ENCODE measurements at places on chromosomes 12 and 14.

DNA sequence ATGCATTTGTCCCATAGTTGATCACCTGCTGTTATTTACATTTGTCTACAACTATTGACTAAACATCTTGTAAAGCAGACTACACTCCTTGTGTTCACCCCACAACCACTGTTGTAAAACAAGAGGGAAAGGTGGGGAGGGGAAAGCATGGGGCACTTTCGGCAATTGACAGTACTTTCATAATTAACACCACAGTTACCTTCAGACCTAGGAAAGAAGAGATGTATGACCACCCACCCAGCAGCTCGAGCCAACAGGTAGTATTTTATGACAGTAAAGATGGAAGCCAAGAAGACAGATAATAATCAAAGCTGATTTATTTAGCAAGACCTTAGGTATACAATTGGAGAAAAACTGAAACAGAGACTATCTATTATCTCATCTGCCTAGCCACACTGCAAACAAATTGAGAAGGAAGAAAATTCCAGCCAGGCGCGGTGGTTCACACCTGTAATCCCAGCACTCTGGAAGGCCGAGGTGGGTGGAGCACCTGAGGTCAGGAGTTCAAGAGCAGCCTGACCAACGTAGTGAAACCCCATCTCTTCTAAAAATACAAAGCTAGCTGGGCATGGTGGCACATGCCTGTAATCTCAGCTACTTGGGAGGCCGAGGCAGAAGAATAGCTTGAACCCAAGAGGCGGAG lies 11.2 kb downstream of the HECTD4 start:
- no peak for DNase-seq

DNA sequence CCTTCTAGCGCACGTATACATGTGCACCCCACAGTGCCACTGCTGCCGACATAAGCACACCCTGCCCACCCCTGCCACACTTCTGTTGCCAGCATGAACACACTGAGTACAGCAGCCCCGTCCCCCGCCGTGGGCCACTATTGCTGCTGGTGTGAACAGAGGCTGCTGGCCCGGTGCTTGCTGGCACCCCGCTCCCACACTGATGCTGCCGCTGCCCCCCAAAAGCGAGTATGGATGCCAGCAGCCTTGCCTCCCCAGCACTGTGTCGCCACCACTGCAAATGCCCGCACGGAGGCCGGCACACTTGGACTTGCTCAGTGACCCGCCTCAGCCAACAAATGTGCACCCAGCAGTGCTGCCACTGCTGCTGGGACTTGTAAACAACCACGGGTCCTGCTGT lies 872.4 kb upstream of the ATXN7L3B start:
- no peak for DNase-seq

DNA sequence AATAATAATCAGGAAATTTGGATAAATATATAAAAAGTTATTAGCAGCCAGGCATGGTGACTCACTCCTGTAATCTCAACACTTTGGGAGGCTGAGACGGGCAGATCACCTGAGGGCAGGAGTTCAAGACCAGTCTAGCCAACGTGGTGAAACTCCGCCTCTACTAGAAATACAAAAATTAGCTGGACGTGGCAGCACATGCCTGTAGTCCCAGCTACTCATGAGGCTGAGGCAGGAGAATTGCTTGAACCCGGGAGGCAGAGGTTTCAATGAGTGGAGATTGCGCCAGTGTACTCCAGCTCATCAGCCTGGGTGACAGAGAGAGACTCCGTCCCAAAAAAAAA lies 64.5 kb downstream of the SYT1 start:
- DNase-seq, result no peak

- DNase-seq, result peak; percentile 21
Measured at GRCh38 chr12:12482959-12483358, 79.7 kb downstream of the DUSP16 start.

- peak; percentile 39 for DNase-seq
Measured at GRCh38 chr14:21455592-21455911, 371 bp downstream of the CHD8 start.

DNA sequence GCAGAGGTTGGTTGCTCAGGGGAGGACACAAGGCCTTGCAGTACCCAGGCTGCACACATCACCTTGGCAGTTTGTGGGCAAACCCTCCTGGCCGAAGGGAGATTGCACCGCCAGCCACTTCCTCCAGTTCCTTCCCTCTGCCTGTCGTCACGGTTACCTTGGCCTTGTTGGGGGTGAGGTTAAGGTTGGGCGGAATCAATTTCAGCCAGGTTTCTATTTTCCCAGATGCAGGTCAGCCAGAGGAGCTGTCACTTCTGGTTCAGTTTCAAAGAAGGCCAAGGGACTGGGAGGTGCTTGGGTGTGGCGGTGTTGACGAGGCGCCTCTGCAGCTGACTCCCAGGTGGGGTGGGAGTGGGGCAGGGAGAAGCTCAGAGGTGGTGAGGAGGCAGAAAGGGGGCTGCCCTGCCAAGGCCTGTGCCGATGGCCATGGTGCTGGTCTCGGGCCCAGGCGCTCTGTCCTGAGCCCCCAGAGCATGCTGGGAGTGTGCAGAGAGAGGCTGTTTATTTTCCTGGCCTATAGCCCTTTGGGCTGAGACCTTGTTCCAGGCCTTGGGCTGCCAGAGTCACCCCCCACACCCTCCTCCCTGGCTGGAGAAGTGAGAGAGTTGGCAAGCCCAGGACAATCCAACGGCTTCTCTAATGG lies 31.4 kb downstream of the JDP2 start:
- DNase-seq, result no peak

GRCh38 chr12:6312529-6313325 lies 2.2 kb downstream of the PLEKHG6 start:
- DNase-seq, result peak; percentile 72

DNA sequence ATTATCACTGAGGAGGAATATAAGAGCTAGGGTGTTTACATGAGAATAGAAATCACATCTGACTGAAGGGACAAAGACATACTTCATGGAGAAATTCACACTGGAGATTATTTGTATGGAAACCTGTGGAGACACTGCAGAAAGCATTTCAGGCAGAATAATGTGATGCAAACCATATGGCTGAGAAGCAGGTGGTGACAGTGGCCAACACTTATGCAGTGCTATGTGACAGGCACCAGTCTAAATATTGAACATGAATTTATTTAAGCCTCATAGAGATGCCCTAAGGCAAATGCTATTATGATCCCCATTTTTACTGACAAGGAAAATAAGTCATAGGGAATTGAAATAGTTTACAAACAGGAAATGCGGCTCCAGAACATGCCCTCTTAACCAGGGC lies 16.2 kb downstream of the ALG10B start:
- no peak for DNase-seq

GRCh38 chr12:132227782-132228475 lies 83.7 kb downstream of the NOC4L start:
- no peak for DNase-seq

- DNase-seq, result no peak
Measured at GRCh38 chr14:65382586-65382985, 29.9 kb upstream of the FUT8 start.

DNA sequence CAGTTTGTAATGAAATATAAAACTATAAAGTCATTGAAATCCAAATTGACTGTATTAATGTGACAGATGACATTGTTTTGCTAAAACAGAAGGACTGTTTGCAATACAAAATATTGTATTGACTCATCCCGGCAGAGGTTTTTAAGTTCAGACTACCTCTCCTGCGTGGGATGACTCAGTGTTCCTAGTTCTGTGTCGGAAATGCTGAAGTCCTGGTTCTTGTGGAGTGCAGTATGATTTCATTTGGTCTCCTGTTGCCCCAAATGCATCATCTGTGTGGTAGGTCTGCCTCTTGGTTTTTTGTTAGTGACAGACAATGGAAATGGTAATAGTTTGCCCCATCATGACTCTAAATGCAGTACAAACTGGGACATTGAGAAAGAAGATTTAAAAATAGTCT lies 27.8 kb downstream of the PELI2 start:
- peak; percentile 71 for DNase-seq

GRCh38 chr12:118050972-118051910 lies 9.7 kb downstream of the WSB2 start:
- no peak for DNase-seq

DNA sequence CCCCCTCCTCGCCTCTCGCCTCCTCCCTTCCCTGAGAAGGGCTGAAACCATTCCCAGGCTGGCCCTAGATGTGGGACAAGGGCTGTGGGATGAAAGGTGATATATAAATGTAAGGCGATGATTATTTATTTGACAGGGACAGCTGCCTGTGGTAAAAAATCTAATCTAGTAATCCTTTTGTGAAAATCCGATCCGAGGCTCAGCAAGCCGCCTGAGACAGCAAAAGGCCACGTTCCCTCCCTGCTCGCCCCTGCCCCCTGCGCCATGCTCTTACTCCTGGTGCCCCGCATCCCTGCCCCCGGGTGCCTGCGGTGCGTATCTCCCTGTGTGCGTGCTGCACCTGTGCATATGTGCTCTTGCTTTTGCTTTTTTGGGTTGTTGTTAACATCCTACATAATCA lies 65.2 kb downstream of the TSPAN9 start:
- DNase-seq, result no peak

- peak; percentile 50 for DNase-seq
Measured at GRCh38 chr12:6047249-6048237, 76.9 kb downstream of the VWF start.

DNA sequence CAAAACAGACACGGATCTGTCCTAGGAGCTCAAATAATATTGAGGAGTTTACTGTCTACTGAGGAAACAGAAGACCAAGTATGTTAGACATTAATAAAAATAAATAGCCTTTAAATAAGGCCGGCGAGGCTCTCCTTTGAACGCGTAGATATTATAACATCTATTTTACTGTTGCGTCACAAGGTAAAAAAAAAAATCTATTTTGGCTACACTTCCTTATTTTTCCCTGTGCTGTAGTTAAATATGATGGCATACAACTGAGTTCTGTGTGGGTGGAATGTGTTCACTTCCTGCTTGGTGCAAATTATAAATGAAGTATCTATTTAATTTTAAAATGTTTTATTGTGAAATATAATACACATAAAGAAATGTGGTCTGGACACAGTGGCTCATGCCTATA lies 17.2 kb upstream of the RAD52 start:
- peak; percentile 80 for DNase-seq

GRCh38 chr14:92514844-92515514 lies 1.4 kb downstream of the RIN3 start:
- peak; percentile 48 for DNase-seq

GRCh38 chr12:111359914-111360276 lies 9.0 kb downstream of the PHETA1 start:
- DNase-seq, result no peak

DNA sequence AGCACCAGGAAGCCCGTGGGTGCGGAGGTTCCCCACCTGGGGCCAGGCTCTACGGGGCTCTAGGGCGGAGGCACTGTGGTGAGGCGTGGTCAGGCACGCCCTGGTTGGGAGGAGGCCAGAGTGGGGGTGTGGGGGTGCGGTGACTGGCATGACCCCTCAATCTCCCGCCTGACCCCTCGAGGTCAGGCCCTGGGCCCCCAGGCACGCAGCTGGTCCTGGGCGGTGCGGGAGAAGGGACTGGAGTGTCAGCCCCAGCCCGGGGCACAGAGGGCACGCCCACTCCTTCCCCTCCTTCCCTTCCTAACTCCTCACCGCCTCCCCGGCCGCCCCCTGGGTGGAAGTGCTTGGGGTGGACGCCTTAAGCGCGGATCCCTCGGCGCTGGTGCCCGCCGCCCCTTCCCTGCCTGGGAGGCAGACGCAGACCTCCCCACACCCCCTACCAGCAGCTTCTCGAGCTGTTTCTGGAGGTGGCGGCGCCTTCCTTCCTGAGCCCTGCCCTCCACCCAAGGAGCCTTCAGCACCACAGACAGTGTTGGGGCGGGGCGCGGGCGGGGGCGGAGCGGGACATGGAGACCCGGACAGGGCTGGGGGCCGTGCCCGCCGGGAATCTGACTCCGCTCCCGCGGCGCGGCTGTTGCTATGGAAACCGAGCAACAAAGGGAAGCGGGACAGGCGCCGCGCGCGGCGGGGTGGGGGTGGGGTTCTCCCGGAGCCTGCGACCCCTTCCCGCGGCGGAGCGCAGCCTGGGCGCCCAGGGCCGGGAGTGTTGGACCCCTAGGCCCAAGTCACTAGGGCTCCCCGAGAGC lies 741 bp upstream of the CRIP2 start:
- DNase-seq, result peak; percentile 21

GRCh38 chr12:49865782-49866135 lies 22.9 kb upstream of the BCDIN3D start:
- DNase-seq, result no peak

GRCh38 chr12:122533856-122534255 lies 6.8 kb downstream of the KNTC1 start:
- DNase-seq, result no peak

DNA sequence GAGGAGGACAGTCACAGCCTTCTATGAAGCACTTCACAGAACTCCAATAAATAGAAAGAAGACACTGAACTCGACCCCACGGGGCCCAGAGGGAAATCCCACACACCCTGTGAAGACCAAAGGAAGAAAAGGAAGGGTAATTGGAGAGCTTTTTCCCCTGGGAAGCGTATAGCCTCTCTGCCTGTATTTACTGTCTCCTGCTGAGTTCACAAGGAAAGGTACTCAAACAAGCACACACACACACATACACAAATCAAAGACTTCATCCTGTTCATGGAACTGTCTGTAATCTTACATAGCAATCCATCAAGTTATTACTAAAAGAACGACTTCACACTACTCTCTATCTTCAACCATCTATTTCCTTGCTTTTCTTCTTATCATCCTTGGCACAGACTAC lies 15.3 kb downstream of the FOXN3 start:
- no peak for DNase-seq

GRCh38 chr14:100348784-100349685 lies 25.9 kb downstream of the SLC25A47 start:
- DNase-seq, result no peak

DNA sequence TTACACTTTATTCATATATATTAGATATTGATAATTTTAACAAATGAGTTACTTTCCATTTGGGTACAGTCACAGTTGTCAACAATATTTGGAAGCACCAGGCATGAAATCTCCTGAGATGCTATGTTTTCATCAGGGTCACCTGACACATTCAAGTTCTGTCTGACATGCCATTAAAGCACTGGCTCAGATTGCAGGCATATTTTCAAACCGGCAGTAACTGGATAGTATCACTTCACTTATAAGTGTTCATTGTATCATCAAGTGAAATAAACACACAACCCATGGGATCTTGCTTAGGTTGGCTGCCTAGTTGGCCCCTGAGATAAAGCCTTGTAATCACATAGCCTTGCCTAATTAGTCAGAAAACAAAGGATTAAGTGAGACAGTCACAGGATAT lies 4.8 kb downstream of the IFNG start:
- DNase-seq, result no peak

GRCh38 chr14:21106498-21107282 lies 5.8 kb downstream of the TMEM253 start:
- peak; percentile 77 for DNase-seq

- DNase-seq, result no peak
Measured at GRCh38 chr14:92459030-92459949, 54.3 kb upstream of the RIN3 start.

DNA sequence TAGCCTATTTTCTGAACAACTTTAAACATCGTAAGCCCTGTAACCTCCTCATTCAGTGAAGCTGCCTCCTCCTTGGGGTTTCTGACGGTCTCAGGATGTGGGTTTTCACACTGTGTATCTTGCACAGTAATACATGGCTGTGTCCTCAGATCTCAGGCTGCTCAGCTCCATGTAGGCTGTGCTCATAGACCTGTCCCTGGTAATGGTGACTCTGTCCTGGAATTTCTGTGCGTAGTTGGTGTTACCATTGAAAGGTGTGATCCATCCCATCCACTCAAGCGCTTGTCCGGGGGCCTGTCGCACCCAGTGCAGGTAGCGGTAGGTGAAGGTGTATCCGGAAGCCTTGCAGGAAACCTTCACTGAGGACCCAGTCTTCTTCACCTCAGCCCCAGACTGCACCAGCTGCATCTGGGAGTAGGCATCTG lies 980.5 kb downstream of the TMEM121 start:
- DNase-seq, result no peak

- no peak for DNase-seq
Measured at GRCh38 chr12:91216871-91217270, 34.3 kb upstream of the DCN start.

- DNase-seq, result no peak
Measured at GRCh38 chr12:40742041-40742440, 49.8 kb downstream of the CNTN1 start.
